ENCODE measurements at places on chromosomes 1 and 21.

GRCh38 chr1:112317140-112317539, 78.9 kb upstream of the CTTNBP2NL start:
- no peak for DNase-seq

DNA sequence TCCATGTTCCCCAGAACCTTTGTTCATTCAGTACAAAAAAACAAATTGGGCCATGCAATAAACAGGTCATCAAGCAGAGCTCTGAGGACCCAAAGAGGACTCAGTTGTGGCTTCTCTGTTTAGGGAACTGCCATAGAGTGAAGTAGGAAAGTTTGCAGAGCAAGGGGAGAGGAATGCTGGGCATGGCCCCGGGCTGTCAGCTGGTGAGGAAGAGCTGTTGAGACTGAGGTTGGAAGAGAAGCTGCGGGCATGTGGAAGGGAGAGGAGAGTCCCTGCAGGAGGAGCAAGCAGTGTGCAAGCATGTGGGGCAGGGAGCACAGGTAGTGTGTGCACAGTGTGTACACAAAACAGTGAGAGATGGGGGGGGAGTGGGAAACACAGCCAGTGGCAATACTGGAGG, 71.8 kb downstream of the NTPCR start:
- no peak for DNase-seq

GRCh38 chr1:235357485-235358373, 9.5 kb upstream of the TBCE start:
- no peak for DNase-seq

GRCh38 chr1:207747627-207748492, 4.0 kb upstream of the CD46 start:
- DNase-seq = no peak

DNA sequence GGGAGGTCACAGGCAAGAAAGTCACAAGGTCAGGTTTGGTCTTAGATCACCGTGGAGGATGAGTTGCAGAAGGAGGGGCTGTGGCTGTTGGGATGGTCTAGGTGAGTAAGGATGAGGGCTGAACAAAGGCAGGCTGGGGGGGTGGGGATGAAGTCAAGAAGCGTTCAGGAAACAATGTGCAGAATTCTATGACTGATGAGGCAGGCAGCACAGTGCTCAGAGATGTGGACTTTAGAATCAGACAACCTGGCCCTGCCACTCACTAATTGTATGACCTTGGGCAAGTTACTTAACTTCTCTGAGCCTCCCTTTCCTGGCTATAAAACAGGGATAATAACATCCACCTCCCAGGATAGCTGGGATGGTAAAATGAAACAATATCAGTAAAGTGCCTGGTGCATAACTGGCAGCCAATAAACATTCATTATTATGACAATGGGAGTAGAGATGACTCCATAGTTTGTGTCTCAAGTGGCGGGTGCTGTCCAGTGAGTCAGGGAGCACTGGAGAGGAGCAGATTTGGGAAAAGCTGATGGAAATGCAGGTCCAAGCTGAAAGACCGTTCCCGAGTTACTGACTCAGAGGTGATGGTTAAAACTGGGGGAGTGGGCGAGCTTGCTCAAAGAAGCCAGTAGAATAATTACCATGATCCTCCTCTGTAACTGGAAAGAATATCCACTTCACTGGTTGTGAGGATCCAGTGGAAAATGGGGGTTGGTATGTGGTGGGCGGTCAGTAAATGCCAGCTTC, 2.1 kb downstream of the TIE1 start:
- no peak for DNase-seq

DNA sequence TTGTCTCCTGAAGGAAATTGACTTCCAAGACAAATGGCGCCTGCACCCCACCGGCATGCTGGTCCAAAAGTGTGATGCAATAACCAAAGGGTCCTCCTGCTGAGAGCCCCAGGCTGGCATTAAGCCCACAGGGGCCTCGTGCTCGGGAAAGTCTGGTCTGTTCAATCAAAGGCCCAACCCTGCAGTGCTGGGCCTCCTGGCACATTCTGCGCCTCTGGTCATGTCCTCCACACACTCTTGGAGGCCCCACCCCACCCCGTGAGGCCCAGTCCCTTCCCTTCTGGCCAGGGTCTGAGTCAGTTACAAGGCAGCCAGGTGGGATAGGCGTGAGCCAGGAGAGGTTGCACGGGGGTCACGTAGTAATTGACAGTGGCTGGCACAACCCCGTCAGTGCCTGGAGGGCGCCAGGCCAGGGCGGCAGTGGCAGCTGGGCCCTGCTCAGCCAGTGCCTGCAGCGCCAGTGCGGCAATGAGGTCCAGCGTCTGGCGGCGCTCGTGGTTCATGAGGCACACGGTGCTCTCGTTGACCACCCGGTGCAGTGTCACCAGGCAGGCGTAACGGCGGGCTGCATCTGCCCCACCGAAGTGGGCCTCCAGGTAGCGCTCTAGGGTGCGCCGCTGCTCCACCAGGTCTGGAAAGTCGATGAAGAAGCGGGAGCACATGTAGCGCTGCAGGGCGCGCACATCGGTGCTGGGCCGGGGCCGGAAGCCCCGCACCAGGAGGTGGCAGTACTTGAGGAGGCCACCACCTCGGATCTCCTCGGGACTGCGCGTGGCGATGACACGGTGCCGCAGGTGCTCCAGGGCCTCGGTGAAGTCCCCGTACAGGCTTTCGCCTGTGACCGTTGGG, 6.8 kb downstream of the TENT5B start:
- DNase-seq = no peak

- DNase-seq = no peak
Observed at GRCh38 chr1:85153149-85153891, 47.5 kb downstream of the SYDE2 start.

- DNase-seq = no peak
Observed at GRCh38 chr1:98921817-98922216, 82.8 kb downstream of the PLPPR5 start.

DNA sequence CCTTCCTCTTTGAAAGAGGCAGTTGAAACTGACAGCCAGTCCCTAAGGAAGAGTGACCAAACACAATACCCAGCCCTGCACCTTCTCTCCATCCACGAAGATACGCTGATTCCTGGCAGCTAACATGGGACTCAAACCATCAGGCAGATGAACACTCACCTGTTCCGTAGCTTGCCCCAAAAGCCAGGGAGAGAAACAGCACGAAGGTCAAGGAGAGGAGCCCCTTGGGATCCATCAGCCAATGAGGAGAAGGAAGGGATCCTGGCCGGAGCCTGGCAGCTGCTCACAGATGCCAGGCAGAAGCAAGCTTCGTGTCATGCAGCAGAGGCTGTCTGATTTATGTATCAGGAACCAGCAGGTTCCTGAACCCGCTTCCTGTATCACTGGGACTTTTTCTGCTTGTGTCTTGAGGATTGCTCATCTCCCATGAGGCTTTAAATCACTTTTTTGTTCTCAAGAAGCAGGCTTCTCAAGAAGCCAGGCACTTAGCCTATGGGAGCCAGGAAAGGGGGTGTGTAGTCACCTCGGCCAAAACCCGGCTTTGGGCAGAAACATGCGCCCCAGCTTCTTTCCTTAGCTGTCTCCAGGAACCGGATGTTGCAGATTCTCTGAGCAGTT, at the start of gene SLAMF1:
Gene SLAMF1 (minus strand): TSS at position 334 of the 618 bp plus-strand sequence. CDS start 99 bp downstream, at position 235.
- peak; percentile 47 for DNase-seq

- DNase-seq = no peak
Observed at GRCh38 chr1:30049748-30050296, 673.6 kb downstream of the MATN1 start.

GRCh38 chr1:183942933-183943693, 94.4 kb downstream of the COLGALT2 start:
- DNase-seq = no peak

DNA sequence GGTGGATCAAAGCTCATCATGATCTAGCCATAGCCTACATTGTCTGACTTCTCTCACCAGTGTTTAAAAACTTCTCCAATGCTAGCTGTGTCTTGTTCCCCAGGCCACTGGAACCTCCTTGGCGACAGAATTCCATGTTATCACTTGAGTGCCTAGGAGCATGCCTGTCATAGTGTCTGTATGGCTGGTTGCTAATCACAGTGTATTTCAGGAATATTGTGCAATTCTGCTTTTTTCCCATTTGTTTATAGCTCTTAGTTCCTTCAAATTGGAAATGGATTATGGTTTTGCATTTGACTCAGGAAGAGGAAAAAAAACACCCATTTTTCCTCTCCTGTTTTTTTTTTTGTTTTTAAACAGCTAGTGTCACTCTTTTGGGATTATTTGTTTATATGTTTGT, 25.5 kb downstream of the ROR1 start:
- no peak for DNase-seq

DNA sequence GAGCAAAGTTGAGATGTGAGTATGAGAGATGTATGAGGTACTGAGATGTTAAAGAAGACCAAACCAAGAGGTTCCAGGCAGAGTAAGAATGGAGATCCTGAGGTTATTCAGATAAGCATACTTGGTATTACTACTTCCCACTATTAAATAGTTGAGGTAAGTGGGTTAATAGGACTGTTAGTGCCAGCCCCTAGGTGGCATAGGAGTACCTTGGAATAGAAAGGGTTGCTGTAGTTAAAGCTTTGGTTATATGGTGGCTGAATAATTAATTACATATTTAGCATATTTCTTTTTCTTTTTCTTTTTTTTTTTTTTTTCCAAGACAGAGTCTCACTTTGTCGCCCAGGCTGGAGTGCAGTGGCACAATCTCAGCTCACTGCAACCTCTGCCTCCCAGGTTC, 397.9 kb upstream of the TMPRSS15 start:
- DNase-seq = no peak

GRCh38 chr1:160338580-160338979, 4.5 kb downstream of the COPA start:
- DNase-seq = no peak
